ENCODE measurements at places on chromosomes 6 and 20.

DNA sequence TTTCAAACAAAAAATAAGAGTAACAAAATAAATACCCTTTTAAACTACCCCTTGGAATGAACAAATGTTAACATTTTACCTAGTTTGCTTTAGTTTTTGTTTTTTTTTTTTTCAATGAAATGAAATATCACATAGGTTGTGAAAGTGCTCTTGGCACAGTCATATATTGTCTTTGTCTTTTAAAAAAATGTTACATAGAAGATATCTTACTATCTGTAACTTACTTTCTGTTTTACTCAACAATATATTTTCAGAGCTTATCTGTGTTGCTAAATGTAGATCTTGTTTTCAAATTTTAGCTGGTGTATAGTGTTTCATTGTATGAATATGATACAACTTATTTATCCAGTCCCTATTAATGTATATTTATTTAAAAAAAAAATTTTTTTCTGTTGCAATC lies 8.6 kb downstream of the CEP57L1 start:
- DNase-seq = no peak

DNA sequence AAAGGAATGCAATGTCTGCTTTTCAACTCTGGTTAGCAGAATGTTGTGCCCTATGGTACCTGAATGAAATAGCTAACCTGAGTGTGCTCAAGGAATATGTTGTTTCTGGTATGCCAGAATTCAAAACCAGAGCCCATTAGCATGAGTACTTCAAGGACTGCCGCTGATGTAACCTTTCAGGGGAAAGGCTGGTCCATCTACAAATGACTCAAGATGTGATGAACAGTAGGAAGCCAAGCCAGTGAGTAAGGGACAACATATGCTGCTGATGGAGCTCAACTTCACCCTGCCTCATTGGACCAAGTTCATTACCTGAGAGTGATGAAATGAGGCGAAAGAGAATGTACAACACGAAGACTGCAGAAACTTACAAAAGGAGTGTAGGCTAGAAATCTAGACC lies 95.7 kb upstream of the BMP2 start:
- DNase-seq = no peak

DNA sequence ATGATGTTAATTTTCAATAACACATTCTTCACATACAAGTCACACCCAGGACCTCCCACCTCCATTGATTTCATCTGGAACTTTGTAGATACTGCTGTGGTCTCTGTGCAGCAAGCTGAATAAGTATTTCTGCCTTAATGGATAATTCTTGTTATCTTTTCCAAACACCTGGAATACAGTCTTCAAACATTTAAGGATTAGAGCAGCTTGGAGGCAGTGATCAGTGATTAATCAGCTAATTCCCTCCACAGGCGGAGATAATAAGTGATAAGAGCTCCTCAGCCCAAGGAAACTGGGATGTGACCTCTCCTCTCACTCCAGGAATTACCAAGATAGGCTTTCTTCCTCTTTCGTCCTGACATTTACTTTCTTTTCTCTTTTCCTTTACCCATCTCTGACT lies 110.7 kb downstream of the FIG4 start:
- no peak for DNase-seq

DNA sequence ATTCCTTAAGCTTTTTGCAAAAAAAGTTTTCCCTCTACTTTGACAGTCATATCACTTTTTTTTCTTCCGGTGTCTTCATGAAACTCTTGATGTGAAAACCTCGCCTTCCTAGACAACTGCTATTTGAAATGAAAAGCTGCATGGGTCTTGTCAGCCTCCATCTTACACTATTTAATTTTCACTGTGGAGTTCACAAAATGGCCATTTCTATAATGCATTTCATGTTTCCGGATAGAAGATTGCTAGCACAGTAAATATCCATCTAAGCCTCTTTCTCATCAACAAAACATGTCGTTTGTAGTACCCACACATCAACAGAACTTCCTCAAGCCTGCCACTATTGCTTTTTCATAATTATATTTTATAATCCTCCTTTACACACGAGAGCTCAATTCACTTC lies 204.9 kb upstream of the ID4 start:
- no peak for DNase-seq

DNA sequence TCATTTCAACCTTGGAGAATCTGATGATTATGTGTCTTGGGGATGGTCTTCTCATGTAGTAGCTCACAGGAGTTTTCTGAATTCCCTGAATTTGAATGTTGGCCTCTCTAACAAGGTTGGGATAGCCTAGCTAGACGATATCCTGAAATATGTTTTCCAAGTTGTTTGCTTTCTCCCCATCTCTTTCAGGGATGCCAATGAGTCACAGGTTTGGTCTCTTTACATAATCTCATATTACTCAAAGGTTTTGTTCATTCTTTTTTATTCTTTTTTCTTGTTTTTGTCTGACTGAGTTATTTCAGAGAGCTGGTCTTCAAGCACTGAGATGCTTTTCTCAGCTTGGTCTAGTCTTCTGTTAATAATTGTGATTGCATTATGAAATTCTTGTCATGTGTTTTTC lies 42.7 kb upstream of the COL9A1 start:
- no peak for DNase-seq

DNA sequence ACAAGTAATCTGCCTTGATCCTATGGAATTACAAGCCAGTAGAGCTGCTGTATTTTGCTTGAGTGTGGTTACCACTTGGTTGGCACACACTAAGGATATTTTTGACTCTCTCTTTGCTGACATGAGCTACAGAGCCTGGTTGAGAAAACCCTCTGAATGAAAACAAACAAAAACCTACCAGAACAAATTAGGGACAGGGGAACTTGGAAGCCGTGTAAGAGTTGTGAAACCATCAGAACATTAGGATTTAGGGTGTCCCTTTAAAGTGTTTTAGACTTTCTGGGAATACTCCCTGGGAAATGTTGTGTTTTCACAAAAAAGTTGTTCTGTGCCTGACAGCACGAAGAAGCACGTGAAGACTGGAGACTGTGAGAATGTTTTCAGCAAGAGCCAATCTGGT lies 20.5 kb upstream of the PDE7B start:
- DNase-seq = no peak

DNA sequence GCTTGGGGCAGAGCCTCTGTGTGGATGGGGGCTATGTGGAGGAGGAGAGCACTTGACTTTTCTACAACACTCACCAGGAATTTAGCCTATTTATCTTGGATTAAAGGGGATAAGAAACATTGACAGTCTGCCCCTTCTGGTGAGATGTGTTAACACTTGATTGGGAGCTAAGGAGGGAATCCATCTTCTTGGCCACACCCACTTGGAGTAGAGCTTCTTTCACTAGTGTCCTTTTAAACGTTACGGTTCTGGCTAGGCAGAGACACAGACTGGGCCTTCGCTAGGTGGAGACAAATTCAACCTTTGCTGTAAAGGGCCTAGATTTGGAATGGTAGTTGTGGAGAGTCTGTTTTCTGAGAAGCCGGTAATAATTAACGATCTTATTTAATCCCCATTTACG lies 15.5 kb upstream of the TPBG start:
- no peak for DNase-seq

- no peak for DNase-seq
These were observed 11.2 kb downstream of the SPDEF start for GRCh38 chr6:34544776-34545471.

GRCh38 chr6:129134535-129134934 lies 251.6 kb downstream of the LAMA2 start:
- no peak for DNase-seq

GRCh38 chr20:49633643-49634042 lies 65.7 kb upstream of the PTGIS start:
- DNase-seq = no peak

GRCh38 chr20:4607287-4607713 lies 114.4 kb upstream of the PRND start:
- DNase-seq = peak; percentile 12

DNA sequence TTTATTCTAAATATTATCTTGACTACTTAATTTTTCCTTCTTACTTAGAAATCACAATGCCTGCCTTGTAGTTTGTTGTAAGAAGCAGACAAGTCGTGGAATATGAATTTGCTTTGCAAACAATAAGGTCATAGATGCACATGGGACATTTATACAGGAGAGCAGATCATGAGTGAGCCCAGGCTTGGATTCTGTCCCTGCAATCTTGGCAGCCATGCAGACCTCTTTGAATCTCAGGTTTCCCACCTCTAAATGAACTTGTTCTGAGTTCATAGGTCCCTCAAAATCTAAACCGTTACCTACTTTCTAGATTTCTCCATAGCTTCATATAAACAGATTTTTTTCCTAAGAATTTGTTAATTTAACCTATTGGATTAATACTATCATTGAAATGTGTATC lies 19.5 kb downstream of the KIAA0408 start:
- no peak for DNase-seq

DNA sequence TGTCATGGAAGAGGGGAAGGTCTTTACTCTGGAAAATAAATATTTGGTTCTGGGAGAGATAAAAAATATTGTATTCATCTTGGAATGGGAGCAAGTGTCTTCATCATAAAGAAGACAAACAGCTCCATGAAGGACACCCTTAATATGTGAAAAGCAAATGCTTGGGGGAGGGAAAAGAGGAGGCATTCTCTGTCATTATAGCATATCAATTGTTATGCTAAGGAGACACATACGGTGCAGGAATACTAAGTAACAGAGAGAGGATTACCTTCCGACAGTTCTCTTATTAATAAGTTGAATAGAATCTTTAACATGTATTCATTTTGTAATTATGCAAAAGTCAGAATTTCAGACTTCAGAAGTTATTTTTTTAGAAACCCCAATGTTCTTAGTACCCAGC lies 634.4 kb downstream of the UTRN start:
- DNase-seq = no peak

GRCh38 chr6:21726676-21727075 lies 133.1 kb downstream of the SOX4 start:
- DNase-seq = no peak

DNA sequence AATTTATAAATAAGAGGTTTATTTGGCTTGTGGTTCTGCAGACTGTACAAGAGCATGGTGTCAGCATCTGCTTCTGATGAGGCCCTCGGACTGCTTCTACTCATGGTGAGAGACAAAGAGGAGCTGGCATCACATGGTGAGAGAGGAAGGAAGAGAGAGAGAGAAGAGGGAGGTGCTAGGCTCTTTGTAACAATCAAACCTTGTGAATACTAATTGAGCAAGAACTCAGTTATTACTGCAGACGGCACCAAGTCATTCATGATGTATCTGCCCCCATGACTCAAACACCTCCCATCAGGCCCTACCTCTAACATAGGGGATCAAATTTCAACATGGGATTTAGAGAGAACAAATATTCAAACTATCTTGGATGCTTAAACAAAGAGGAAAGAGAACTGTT lies 6.3 kb upstream of the SIRPG start:
- no peak for DNase-seq

DNA sequence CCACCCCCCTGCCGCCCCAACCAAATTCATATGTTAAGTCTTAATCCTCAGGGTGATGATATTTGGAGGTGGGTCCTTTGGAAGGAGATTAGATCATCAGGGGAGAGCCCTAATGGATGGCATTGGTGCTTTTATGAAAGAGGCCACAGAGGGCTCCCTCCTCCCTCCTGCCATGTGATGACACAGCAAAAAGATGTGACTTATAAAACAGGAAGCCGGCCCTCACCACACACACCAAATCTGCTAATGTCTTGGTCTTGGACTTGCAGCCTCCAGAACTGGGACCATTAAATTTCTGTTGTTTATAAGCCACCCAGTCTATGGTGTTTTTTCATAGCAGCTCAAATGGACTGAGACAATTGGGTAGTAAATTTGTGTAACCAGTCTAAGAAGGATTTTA lies 176.3 kb downstream of the ADGRG6 start:
- DNase-seq = no peak

DNA sequence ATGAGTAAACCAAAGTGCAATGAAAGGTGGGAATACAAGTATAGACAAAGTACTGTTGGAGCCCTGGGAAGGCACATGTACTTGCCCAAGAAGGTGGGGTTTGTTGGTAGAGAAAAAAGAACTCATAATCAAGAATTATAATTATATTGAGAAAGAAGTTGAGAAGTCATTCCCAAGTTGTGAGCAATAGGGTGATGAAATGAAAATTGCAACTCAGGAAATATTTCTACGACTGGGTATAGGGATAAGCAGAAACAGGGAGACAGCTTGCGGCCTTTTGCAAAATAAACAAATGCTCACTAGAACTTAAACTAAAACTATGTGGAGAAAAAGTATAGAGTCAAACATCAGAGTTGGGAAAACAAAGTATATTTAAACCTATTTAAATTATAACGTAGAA lies 250.7 kb upstream of the FAM83B start:
- no peak for DNase-seq

GRCh38 chr20:62117362-62117646 lies 5.0 kb upstream of the LSM14B start:
- DNase-seq = no peak

- no peak for DNase-seq
These were observed 93.6 kb downstream of the ADTRP start for GRCh38 chr6:11684901-11685480.

DNA sequence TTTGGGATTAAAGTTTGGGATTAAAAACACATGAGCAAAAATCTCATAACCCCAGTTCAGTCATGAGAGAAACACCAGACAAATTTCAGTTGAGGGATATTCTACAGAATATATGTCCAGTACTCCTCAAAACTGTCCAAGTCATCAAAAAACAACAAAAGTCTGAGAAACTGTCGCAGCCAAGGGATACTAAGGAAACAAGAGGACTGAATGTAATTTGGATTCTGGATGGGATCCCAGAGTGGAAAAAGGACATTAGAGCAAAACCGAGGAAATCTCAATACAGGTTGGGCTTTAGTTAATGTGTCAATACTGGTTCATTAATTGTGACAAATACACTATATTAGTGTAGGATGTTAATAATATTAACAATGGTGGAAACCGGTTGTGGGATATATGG lies 219.3 kb downstream of the BCKDHB start:
- no peak for DNase-seq

- no peak for DNase-seq
These were observed 17.8 kb downstream of the BTBD3 start for GRCh38 chr20:11935212-11936154.

GRCh38 chr6:157728183-157728881 lies 94.7 kb upstream of the SNX9 start:
- DNase-seq = no peak

DNA sequence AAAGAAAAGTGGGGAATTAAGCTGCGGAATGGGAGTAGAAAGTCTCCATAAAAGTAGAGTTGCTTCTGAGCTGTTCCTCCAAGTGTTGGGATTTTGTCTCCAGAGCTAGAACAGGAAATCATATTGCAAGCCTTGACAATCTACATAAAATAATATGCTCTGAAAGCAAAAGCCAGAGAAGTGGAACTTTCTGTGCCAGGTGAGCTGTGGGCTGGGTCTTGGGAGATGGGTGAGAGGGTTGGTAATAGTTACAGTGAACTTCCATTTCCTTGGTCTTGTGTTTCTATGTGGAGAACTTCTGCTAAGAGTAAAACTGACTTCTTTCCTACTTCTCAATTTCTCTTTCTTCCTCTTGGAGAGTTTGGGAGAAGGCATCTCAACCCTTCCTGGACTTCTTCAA lies 6.3 kb upstream of the HMGN4 start:
- no peak for DNase-seq

DNA sequence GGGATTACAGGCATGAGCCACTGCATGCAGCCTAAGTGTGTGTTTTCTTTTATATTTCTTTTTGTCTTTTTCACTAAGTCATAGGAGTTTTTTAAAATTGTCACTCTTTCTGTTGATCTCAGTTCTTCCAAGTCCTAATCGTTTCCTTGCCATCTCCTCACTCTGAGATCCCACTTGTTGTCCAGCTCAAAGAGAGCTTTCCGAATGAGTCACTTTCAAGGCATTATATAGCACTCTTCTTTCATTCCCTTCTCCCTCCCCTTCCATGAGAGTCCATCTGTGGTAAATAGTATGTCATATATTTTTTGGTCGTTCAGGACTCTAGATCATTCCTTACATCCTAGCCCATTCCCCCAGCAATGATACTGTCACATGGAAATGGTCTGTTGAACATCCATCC lies 4.3 kb downstream of the VAPB start:
- no peak for DNase-seq

Data from stimulated activated CD4-positive, alpha-beta T cell treated with anti-CD3 and anti-CD28 coated beads, Interleukin-1b, Interleukin-23, amount 100 ng/mL, for 1 hour (primary cell).